Activated CD4-positive, alpha-beta T cell treated with anti-CD3 and anti-CD28 coated beads, Interleukin-2, amount 10 ng/mL, durations not matched to agents 24 days and 14 days (primary cell): ENCODE measurements at places on chromosomes 6 and 20.
A peak's percentile ranks its signal among the peaks of the same experiment; 100 is the strongest.

- no peak for DNase-seq
Measured at GRCh38 chr20:59705651-59706399, 101.5 kb downstream of the PHACTR3 start.

DNA sequence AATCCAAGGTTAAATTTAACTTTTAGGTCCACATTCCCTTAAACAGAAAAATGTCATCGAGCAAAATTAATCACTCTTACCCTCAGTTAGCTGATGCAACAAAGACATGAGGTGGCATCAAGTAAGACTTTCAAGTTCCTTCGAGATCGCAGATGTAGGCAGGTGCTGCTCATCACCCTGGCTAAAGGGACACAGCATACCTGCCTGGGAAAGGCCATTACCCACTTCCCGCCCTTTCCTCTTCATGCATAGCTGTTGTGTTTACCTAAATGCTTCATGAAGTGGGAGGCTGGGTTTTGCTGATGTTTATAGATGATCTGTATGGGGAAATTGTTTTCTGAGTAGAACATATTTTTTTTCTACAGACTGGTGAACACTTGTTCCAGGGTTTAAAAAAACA lies 67.7 kb downstream of the GFRA4 start:
- DNase-seq, result no peak

- DNase-seq, result no peak
Measured at GRCh38 chr6:15439410-15440025, 193.6 kb downstream of the JARID2 start.

- DNase-seq, result peak; percentile 58
Measured at GRCh38 chr20:11676630-11677287, 240.9 kb upstream of the BTBD3 start.

DNA sequence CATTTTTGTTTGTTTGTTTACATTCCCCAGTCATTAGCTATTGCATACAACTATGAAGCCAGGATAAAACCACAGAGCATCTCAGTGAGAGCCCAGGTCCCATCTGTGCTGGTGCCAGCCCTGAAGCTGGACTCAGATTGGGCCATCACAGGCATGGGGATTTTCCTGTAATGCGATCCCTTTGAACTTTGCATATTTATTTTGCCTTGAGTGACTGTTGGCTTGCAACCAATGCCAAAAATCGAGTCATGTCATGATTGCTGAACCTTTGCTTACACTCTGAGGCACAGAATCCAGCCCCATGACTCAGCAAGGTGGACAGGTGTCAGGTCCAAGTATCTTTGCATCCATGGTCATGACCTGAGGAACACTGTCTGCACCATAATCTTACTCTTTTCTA lies 46.2 kb upstream of the GGTLC1 start:
- no peak for DNase-seq

DNA sequence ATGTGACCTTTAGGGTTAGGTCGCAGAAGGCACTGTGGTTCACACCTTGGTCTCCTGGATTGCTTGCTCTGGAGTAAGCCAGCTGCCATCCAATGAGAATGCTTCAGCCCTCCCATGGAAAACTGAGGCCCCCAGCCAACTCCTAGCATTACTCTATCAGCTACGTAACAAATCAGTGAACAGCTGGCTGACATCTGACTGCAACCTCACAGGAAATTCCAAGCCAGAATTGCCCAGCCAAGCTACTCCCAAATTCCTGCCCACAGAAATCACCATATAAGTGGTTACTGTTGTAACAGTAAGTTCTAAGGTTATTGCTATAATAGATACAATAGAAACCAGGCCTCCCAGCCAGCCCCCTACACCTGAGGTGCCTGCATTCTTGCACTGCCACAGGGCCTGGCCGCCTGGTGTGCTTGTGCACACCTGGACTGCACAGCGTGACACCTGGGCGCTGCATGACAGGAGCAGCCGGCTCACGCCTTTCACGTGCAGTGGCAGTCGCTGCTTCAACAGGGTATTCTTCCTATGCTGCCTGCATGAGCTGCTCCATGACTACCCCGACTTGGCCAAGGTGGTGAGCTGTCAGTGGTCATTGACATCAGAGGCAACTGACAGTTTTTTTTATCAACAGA lies 429.7 kb upstream of the RUNX2 start:
- no peak for DNase-seq

- no peak for DNase-seq
Measured at GRCh38 chr6:23245572-23245971, 676.2 kb downstream of the HDGFL1 start.

DNA sequence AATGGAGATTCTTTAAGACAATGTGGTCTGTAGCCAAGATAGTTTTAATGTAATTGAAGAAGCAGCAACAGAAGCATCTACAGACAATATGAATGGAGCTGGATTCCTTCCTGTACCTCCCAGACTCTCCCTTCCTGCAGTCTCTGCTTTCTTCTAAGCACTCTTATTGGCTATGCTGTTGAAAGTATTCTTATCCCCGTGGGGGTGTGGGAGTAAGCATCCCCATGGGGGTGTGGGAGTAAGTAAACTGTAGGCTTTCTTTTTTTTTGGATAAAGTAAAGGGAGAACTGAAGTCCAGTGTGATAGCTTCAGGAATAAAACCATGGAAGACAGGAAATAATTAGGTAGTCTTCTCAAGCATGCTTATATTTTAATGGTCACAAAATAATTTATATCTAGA lies 4.1 kb downstream of the PKIB start:
- DNase-seq, result no peak

- no peak for DNase-seq
Measured at GRCh38 chr6:16476861-16477260, 238.5 kb downstream of the GMPR start.

- DNase-seq, result no peak
Measured at GRCh38 chr20:12581644-12582289, 427.0 kb upstream of the SPTLC3 start.
